ENCODE measurements at places on chromosomes 3 and 15.

DNA sequence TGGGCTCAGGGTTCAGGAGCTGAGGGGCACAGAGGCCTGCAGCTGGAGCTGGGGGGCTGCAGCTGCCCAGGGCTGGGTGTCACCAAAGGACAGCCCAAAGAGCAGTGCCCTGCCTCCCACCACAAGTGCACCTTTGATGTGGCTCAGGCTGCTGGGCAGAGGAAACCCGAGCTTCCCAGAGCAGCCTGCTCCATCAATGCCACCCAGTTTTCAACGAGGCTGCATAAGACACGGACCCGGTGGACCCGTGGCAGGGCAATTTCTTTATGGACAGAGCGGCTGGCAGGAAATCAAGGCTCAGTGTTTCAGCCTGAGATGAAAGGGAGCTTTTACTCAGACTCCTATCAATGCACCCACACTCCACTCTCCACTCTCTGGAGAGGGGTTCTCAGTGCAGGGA, 18.7 kb downstream of the SEMA5B start:
- DNase-seq = no peak

GRCh38 chr3:192061426-192061825, 600.5 kb downstream of the PYDC2 start:
- DNase-seq = no peak

DNA sequence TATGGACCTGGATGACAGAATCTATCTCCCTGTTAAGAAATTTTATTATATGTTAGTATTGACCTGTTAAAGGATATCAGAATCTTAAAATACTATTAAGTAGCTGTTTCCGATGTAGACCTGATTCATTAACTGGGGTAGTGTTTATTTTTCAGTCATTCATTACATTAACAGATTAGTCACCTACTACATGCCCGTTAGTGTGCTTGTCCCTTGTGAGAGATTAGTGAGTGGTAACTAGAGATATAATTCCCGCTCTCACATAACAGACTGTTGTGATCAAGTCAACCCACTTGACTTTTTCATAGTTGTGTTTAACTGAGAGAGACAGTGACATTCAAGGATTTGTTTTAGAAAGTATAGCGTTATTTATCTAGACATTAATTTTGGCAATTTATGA, 166.8 kb downstream of the TCF12 start:
- DNase-seq = no peak

GRCh38 chr3:71031181-71031580, 552.3 kb downstream of the FOXP1 start:
- DNase-seq = no peak

GRCh38 chr3:14273901-14274611, 95.4 kb downstream of the LSM3 start:
- no peak for DNase-seq

- no peak for DNase-seq
Observed at GRCh38 chr15:31471731-31472430, 145.2 kb downstream of the KLF13 start.

- DNase-seq = no peak
Observed at GRCh38 chr3:15941958-15942357, 144.2 kb upstream of the ANKRD28 start.

GRCh38 chr3:79960594-79960993, 192.8 kb upstream of the ROBO1 start:
- no peak for DNase-seq
